T1000 (cell line): ENCODE measurements at places on chromosomes 3 and 15.

DNA sequence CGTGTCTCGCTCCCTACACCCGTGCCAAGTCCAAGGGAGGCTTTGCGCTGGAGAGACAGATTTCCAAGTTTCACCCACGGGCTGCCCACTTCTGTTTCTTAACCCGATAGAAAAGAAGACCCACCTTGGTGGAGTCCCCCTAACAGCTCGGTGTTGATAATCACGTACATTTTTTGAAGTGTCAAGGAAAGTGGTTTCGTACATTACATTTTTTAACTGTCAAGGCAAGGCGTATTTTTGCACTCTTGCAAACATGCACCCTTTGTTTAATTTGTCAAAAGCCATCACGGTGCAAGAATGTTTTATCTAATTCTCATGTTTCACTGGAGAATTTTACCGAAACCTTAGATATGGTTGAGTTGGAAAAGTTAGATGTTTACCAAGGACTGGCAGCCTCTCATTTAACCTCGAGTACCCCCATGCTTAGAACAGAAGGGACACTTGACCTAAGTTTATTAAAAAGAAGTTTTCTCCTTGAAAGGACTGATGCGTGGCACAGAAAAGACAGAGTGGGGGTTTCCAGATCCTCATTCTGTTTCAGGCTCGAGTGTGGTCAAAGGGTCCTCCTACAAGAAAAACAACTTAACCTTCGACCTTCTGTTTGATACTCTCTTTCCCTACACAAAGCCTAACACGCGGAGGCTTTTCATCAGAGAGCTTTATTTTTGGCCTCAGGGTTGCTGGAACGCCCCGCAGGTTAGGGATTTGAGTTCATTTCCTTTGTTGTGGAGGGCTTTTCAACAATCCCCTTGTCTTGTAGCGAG lies 882 bp downstream of the GXYLT2 start:
- DNase-seq: no peak

GRCh38 chr15:78425643-78426042 lies 12.4 kb upstream of the IREB2 start:
- no peak for DNase-seq

- DNase-seq: peak; percentile 32
Measured at GRCh38 chr15:81338170-81339007, 14.4 kb upstream of the STARD5 start.

- DNase-seq: no peak
Measured at GRCh38 chr3:177426878-177427495, 229.7 kb upstream of the TBL1XR1 start.
